Type B pancreatic cell (in vitro differentiated cells): ENCODE measurements at places on chromosomes 2 and 18. TPM values are rescaled to one million over a fixed set of nuclear protein-coding genes. Genes with fewer than 3 reads are reported as not detected.

The IL1F10 gene
- total RNA-seq, result not detected in 2 replicates

The TLX2 gene
- total RNA-seq, result 0.67 and 2.9 TPM in 2 replicates

The CAPN13 gene
- 3.3 and 4.9 TPM in 2 replicates for total RNA-seq

The HMSD gene
- 1.6 and 4.5 TPM in 2 replicates for total RNA-seq

The SKOR2 gene
- total RNA-seq, result 0.81 and 0.87 TPM in 2 replicates

The PLB1 gene
- total RNA-seq, result 1.9 and 3.4 TPM in 2 replicates

The COBLL1 gene
- 28.2 and 32.1 TPM in 2 replicates for total RNA-seq

The G6PC2 gene
- 2.1 and 2.8 TPM in 2 replicates for total RNA-seq

The SGPP2 gene
- 7.0 and 22.4 TPM in 2 replicates for total RNA-seq

The FHOD3 gene
- 3.8 and 5.3 TPM in 2 replicates for total RNA-seq

The ALPI gene
- 1.5 and 6.5 TPM in 2 replicates for total RNA-seq

The IL18R1 gene
- total RNA-seq, result 5.8 and 9.8 TPM in 2 replicates

The CENPA gene
- 9.0 and 24.7 TPM in 2 replicates for total RNA-seq

The DNAJC5G gene
- total RNA-seq, result not detected in 2 replicates

The ALKAL2 gene
- total RNA-seq, result 3.5 and 10.6 TPM in 2 replicates

The SULT1C4 gene
- total RNA-seq, result 3.5 and 27.5 TPM in 2 replicates
